Inflammatory macrophage treated with lipopolysaccharide for 4 hours (primary cell): ENCODE measurements at places on chromosomes 12 and 14.

- DNase-seq = no peak
Measured at GRCh38 chr12:56897844-56898361, 36.3 kb downstream of the SDR9C7 start.

- peak; percentile 75 for DNase-seq
Measured at GRCh38 chr14:81402123-81402495, 2.0 kb upstream of the STON2 start.

GRCh38 chr14:97655169-97655948 lies 858.2 kb downstream of the VRK1 start:
- no peak for DNase-seq

DNA sequence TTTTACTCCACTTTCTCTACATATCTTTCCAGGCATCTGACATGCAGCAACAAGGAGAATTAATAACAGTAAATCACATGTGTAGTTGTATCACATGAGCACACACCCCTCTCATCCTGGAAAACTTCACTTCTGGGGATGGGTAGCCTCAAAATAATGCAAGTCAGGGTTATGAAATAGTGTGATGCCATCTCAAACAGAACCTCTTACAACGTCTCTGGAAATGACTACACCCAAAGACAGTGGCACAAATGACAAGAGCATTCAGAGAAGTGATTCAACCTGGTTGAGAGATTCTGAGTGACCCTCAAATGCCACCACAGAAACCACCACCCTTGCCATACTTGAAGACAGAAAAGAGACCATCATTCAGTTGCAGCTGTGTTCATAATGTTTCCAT lies 2.8 kb downstream of the DIO2 start:
- no peak for DNase-seq

DNA sequence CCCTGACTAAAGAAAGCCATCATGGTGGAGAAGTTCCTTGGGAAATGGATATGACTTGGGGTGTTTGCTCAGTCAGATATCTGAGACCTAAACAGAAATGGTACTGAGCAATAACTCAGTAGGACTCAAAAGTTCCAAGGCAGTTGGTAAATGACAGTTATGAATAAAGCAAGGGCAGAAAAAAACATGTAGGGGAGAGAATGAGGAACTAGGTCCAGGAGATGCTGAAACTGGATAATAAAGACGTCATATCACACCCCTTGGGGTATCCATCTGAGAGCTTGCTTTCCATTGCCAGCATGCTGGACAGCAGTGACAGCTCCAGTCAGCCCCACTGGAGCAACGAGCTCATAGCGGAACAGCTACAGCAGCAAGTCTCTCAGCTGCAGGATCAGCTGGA lies 37.5 kb downstream of the RPGRIP1 start:
- DNase-seq = peak; percentile 77

DNA sequence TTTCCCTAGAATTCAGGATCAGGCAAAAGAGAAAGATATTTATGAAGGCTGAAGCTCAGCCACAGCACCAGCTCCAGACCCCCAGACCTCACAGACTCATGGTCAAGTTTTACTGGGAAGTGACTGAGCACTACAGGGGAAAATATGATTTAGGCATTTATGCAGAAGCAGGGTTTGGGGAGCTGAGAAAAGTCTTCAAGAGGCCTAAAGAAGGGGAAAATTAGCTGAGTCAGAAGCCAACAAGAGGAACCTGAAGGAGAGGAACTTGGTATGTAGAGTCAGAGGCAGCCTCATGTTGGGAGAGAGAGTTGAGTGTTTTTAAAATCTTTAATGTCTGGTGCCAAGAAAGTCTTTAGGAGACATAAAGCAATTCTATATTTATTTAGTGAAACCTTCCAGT lies 63.0 kb downstream of the FOS start:
- DNase-seq = peak; percentile 89

DNA sequence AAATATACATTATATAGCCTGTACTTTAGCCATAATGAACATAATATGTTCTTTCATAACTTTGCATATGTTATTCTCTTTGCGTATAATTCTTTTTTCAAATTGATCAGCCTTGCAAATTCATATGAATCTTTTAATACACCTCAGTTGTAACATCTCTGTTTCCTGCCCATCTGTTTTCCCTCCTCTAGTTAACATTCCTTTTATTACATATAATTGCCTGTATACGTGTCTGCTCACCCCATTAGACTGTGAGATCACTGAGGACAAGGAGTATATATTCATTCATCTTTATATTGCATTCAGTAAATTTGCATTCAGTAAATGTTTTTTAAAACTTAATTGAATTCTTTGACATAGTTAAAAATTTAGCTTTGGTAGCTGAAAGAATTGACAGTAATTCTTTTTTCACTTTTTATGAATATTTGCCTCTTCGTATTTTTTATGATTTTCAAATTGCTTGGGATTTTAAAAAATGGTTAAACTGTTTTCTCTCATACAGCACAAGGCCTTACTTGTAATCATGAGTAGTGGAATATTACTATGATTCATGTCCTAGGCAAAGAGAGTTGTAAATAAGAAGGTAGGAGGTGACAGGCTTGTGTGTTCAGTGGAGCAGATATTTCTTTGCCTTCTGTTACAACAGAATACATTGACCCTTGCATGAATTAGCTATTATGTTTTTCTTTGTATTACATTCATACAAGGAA lies 32.8 kb upstream of the KLHL42 start:
- DNase-seq = no peak

DNA sequence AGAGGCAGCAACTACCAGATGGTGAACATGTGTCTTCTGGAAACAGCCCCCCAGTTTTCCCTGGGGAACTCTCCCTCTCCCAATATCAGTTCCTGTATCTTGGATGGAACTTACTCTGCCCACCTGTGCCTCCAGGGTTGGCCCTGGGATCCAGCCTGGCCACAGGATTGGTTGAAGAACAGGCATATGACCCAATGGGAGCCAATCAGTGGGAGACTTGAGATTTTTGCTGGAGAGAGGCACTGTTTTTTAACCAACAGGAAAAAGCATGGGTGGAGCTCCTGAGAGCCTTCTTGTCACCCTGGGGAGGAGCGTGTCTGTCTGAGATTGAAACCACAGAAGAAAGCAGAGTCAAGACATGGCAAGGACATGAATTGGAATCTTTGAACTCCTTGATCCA lies 33.6 kb upstream of the COX6A1 start:
- no peak for DNase-seq

- DNase-seq = no peak
Measured at GRCh38 chr14:90583427-90583826, 186.6 kb downstream of the CALM1 start.

DNA sequence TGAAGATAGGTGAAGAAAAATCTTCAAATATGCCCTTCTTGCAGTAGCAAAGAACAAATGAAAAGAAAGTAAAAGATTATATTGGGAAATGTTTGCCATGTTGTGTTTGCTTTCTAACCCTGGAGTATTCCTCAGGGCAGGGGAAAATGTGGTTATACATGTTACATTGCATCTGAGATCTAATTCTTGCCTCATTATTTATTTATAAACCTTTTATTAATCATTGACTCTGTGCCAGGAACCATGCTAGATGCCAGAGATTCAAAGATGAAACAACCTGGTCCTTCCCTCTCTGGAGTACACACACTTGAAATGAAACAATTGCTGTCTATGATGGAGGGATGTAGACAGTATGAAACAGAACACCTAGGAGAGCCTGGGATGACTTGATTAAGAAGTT lies 128.1 kb upstream of the HMGA2 start:
- no peak for DNase-seq
